ENCODE measurements at places on chromosomes 12 and 14.

GRCh38 chr12:18651525-18651924, 86.3 kb downstream of the PLCZ1 start:
- DNase-seq, result no peak

- DNase-seq, result no peak
These were observed 10.6 kb downstream of the FOXA1 start for GRCh38 chr14:37584211-37585100.

DNA sequence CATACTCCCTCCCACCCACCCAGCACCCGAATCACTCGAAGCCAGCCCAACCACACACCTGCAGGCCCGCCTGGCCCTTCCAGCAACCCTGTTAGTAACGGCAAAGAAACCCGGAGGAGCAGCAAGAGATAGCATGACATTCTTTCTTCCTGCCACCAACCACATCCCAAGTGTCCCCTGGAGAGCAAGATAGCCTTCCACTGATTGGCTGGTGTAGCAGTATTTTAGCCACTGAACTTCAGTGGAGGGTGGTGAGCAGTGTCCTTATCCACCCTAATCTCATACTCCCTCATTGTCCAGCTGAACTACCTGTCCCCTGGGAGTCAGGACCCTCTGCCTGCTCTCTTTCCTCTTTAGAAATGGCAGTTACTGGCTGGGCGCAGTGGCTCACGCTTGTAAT, 769 bp upstream of the SLC39A5 start:
- no peak for DNase-seq

DNA sequence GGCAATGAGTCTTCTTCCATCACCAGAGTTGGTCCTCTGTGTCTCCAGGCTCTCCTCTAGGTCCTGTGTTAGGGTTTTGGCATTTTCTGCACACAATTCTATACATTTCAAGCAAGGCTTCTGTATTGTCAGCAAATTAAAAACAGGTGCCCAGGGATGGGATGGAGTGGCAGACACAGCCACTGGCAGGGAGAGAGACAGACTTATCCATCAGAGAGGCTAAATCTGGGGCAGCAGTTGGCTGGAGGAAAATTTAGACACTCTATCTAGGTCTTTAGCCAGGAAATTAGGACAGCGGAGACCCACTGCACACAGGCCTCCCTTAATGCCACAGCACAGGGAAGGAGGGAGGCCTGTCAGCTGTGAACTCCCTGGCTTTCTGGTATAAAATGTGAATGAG, 20.2 kb downstream of the PLEKHD1 start:
- DNase-seq, result no peak

GRCh38 chr12:125999628-126000027, 934.4 kb downstream of the AACS start:
- DNase-seq, result no peak

DNA sequence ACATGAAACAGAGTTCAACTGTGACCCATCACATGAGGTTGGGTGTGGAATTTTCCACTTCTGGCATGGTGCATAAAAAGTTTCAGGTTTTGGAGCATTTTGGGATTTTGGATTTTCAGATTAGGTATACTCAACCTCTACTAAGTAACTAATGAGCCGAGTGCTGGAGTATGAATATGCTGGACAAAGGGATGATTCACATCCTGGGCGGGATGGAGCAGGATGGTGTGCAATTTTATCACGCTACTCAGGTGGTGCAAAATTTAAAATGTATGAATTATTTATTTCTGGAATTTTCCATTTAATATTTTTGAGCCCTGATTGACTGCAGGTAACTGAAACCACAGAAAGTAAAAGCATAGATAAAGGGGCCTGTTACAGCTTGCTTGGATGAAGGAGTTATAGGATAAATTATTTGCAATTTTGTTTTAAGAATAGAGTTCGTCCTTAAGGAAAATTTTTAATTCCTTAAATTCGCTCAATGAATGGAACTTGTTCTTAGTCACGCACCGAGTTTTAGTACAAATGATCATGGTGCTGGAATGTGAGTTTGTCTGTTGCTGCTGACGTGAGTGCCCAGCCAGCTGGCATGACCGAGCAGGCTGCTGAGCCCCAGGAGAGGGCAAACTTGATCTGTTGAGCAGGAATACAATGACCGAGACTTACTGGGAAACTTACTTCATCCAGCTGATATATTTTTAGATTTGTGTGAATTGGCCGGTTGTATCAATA, 176.3 kb downstream of the ESR2 start:
- no peak for DNase-seq
